Activated naive CD4-positive, alpha-beta T cell treated with anti-CD3 and anti-CD28 coated beads, Interleukin-2, amount 50 U/mL, for 72 hours (primary cell): ENCODE measurements at places on chromosomes 5 and 9. TPM values are rescaled to one million over a fixed set of nuclear protein-coding genes. Genes with fewer than 3 reads are reported as not detected.

Gene ANKRD18B
- total RNA-seq: 0.48 TPM

Gene RASGEF1C
- not detected for total RNA-seq

Gene SEMA4D
- 278 TPM for total RNA-seq

Gene PCDHA2
- 0.09 TPM for total RNA-seq

Gene CCDC152
- total RNA-seq: 1.3 TPM

Gene TMEM215
- total RNA-seq: not detected

Gene IL3
- 9.7 TPM for total RNA-seq

Gene GABRG2
- total RNA-seq: not detected

Gene GRXCR2
- total RNA-seq: not detected

Gene GABRB2
- total RNA-seq: not detected

Gene DMRT3
- not detected for total RNA-seq

Gene OR1J4
- not detected for total RNA-seq

Gene STKLD1
- not detected for total RNA-seq

Gene NR4A3
- total RNA-seq: 19.2 TPM

Gene HCN1
- not detected for total RNA-seq

Gene SMIM32
- total RNA-seq: not detected

Gene UBE2QL1
- total RNA-seq: not detected
